ENCODE measurements at places on chromosomes 12 and 14. TPM values are rescaled to one million over a fixed set of nuclear protein-coding genes. Genes with fewer than 3 reads are reported as not detected.

Gene KRT77
- polyA plus RNA-seq, result 1.3 TPM

- DNase-seq, result no peak
- H3K36me3 ChIP-seq, result peaks cover 10% of the 10 kb centered on the region
- no peaks in the 10 kb centered on the region for H3K27me3 ChIP-seq
These were observed 14.5 kb upstream of the LLPH start for GRCh38 chr12:66144791-66145754.

DNA sequence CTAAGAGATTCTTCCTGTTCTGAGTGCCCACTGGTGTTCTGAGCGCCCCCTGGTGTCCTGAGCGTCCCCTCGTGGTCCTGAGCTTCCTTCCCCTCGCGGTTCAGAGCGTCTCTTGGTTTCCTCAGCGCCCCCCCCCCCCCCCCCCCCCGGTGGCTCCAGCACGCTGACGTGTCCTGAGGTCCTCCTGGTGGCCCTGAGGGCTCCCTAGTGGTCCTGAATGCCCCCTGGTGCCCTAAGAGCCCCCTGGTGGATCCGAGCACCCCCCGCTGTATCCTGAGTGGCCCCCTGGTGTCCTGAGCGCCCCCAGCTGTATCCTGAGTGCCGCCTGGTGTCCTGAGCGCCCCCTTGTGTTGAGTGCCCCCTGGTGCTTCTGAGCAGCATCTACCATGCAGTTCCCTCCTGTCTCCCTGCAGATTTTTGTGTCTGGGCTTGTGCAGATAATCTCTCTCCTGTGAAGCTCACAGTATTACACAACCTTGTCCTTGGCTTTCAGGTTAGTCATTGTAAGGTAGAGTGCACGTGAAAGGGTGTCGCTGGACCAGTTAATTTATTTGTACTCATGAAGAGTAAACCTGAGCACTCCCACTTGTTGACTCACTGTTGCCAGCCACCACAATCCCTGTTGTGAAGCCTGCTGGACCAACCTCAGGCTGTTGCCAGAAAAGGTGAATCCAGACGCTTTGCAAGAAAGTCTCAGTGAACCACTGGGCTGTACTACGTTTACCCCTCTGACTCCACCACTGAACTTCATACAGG lies 1168.4 kb downstream of the TMEM121 start:
- H3K4me3 ChIP-seq, result no peak overlapping the region
- no peaks in the 10 kb centered on the region for H3K27me3 ChIP-seq
- no peaks in the 10 kb centered on the region for H3K36me3 ChIP-seq
- H3K4me1 ChIP-seq, result no peaks in the 10 kb centered on the region
- H3K27ac ChIP-seq, result no peak overlapping the region

GRCh38 chr12:21757735-21758134 lies 16.8 kb downstream of the KCNJ8 start:
- no peaks in the 10 kb centered on the region for H3K27me3 ChIP-seq
- no peak overlapping the region for H3K27ac ChIP-seq
- no peak for DNase-seq
- no peaks in the 10 kb centered on the region for H3K36me3 ChIP-seq

- no peak for DNase-seq
- H3K36me3 ChIP-seq, result no peaks in the 10 kb centered on the region
- H3K4me3 ChIP-seq, result no peak overlapping the region
- no peaks in the 10 kb centered on the region for H3K4me1 ChIP-seq
These were observed 359.4 kb downstream of the TMEM121 start for GRCh38 chr14:105885561-105886320.

Measured in keratinocyte (primary cell).